ENCODE measurements at places on chromosomes 5 and 9.

GRCh38 chr9:90979138-90979551 lies 177.5 kb downstream of the SYK start:
- no peak for DNase-seq

- no peak for DNase-seq
Observed at GRCh38 chr9:109329638-109330258, 8.9 kb upstream of the EPB41L4B start.

DNA sequence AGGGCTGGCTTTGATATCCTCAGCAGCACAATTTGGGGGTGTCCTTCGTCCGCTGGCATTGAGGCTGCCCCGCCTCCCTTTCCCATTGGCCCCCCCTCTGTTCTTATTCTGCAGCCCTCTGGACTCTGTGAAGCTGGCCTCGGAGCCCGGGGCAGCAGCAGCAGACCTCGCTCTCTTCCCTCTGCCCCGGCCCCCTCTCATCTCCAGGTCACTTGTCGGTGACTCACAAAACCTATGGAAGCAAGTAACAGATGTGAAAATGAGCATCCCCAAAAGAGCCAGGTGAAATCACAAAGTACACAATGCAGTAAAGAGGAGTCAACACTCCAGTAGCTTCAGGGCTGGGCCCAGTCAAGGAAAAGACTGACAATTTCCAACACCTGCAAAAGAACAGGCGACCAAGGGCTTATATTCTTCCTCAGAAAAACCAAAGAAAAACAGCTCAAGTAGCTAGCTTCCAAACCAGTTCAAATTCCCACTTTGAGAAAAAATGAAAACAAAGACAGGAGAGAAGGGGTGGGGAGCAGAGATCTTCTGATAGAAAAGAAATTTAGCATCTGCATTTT lies 97.5 kb downstream of the ZNF608 start:
- DNase-seq, result no peak

DNA sequence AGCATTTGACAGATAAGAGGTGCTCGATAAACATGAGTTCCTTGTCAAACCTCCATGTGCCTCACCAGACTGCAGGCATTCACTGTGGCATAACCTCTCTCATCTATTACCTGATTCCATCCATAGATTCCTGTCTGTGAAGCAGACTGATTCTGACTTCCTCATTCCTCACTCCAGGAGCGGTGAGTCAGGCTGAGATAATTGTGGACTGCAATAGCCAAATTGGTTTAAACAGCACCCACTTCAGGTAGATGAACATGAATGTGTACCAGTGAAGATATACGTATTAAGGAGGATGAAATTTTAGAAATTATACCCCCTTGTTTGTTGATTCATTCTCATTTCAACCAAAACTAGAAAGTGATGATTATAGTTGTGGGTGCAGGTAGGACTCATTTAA lies 391.2 kb downstream of the HINT1 start:
- DNase-seq, result peak; percentile 4

GRCh38 chr9:85723215-85723614 lies 18.5 kb downstream of the AGTPBP1 start:
- no peak for DNase-seq

DNA sequence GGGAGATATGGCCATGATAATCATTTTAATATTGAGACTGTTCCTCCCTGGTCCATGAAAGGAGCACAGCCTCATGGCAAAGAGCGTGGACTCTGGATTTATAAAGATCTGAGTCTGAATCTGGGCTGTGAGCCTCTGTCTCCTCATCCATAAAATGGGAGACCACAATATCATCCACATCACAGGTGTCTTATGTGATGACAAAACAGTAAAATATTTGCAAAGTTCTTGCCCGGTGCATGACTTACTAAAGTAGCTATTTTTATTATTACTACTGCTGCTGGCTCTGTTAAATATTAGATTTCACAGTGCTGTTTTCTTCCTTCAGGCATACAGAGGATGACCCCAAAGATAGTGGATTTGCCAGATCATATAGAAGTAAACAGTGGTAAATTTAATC lies 74.1 kb downstream of the TEK start:
- no peak for DNase-seq

GRCh38 chr5:80082731-80083100 lies 47.6 kb downstream of the THBS4 start:
- peak; percentile 75 for DNase-seq

- DNase-seq, result no peak
Observed at GRCh38 chr5:139768807-139769465, 26.7 kb upstream of the PSD2 start.

DNA sequence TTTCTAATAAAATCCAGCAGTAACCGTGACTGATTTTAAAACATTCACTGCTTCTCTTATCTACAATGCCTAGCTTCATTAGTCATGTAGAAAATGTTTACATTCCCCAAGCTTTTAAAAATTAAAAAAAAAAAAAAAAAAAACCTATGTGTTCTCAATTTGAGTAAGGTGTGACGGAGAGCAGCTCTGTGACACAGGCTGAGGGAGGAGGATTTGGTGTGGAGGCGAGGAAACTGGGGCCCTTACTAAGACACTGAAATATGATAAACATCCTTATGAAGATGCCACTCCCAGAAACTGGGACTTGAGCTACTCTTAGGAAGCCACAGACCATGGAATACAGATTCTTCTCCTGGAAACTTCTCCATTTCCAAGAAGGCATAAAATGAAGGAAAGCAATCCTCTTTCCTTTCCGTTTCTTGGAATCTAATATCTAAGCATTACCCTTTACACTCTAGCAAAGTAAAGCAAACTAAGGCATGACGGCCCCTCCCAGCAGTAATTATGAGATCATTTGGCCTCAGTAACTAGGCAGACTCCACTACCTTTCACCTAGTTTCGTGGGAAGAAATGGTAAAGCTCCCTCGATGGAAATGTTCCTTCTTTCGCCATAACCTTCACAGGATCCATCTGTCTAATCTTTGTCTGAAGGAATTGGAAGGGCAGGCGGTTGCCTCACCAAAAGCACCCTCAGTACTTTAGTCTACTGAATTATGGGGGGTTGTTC lies 23.5 kb downstream of the GRAMD2B start:
- DNase-seq, result peak; percentile 63

DNA sequence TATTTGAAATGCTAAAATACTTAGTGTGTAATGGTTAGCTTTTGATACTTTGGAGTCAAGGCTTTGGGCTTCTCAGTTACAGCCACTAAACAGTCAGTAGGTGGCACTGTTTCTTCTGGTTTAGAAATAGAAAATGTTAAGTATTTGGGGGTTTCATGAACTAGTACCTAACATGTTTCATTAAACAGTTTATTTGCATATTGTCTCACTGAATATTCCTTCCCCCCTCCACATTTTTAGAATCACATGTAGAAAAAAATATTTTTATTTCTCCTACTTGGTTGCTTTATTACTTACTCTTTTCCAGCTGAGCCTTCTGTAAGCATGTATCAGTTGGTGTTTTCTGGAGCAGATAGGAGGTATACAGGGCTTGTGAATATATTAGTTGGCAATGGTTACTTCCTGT lies 48.0 kb downstream of the IPO11 start:
- peak; percentile 70 for DNase-seq

- DNase-seq, result no peak
Observed at GRCh38 chr5:124737651-124738050, 8.8 kb downstream of the ZNF608 start.

GRCh38 chr5:141326088-141326854 lies 4.0 kb upstream of the PCDHGA1 start:
- DNase-seq, result peak; percentile 71

- no peak for DNase-seq
Observed at GRCh38 chr9:103242486-103242885, 247.4 kb downstream of the CYLC2 start.

DNA sequence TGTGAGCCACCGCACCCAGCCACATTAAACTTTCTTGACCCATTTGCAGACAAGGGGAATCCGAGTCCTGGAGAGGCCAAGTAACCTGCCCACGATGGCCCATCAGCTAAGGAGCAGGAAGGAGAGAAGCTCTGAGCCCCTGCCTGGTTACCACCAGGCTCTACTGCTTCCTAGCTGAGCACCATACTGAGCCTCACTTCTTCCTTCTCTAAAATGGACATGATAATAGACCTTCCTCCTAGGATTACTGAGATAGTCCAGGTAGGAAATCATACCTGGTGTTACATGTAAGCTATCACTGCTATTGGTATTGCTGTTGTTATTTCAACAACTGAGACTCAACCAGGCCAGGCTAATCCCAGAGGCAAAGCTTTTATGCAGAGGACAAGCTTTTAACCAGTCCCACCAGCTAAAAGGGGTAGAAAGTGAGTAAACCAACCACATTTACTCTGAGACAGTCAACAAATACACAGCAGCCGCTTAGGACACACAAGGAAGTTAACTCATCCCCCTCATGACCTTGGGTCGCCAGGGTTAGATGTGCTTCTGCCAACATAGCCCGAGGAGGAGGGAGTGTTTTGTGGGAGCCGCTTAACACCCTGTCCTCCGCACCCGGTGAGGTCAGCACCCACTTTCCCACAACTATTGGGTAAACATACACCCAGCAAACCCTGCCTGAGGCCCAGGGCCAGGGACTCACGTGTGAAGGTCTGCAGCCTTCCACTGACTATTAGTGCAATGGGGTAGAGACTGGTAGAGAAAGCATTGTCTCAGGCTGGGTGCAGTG lies 20.6 kb upstream of the PTGES start:
- peak; percentile 97 for DNase-seq

DNA sequence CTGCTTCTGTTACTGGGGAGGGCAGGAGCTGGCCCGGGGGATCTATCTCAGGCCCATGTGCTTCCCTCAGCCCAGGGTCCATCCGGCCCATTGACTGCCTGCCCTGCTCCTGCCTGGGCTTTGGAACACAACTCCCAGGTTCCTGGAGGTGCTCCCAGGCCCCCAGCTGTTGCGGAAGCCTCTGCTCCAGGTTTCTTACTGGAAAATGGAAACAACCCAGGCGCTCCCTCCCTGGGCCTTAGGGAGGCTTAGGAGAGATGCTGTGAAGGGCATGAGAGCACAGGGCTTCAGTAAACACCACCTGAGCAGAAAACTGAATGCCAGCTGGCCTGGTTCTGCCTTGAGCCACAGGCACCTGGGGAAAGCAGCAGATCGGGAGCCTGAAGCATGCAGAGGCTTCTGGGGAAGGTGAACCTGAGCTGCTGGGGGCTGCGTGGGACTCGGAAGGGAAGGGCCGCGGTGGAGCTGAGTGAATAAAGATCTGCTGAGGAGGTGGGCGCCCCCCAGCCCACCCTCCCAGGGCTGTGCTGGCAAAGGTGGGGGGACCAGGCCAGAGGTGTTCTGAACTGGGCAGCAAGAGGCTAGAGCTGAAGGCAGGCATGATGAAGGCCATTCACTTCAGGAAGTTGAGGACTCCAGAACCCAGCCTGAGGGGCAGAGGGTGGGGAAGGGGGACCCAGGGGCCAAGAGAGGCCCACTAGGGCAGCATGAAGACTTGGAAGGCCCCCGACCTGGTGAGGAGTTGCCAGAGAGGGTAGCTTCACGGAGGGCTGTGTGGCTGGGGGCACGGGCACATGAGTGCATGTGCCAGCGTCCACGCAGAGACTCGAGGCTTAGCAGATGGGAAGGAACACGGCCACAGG lies 64.8 kb downstream of the SHB start:
- no peak for DNase-seq

DNA sequence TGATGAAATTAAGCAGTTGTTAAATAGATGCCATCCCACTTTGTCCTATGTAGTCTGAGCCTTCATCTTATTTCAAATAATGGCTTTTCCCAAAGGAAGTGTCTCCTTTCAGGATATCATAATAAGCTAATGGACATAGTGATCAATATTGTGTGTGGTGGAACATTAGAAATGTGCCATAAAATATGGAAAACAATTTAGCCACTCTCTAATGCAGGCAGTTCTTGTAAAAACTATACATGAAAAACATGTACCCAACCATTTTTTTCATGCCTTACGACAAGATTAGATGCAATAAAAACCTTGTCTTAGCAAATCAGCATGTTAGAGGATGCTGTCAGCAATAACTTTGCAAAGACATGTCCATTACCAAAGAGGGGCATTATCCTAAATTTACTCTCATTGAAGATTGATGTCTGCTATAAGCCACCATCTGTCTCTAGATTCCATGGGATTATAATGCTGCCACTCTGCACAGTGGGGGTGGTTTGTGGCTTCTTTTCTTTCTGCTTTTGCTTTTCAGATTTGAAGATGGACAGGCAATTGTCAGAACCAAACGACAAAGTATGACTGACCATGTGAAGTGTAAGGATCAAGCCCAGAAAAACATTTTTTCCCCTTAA lies 724.0 kb upstream of the ZNF608 start:
- DNase-seq, result no peak

DNA sequence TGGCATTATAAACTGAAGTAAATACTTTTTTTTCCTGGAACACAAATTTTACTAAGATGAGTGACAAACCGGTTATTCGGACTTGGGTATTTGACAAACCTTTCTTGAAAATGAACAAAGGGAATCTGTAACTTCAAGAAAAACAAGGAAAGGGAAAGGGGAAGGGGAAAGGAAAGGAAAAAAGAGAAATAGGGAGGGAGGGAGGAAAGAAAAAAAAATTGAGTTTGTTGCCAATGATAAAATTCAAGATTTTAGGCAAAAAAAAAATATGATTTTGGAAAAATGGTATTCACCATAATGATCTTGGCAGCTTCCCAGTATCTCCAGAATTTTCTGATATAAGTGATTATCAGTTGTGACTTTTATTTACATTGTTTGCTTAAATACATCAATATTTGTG lies 1.6 kb upstream of the TTC33 start:
- no peak for DNase-seq

DNA sequence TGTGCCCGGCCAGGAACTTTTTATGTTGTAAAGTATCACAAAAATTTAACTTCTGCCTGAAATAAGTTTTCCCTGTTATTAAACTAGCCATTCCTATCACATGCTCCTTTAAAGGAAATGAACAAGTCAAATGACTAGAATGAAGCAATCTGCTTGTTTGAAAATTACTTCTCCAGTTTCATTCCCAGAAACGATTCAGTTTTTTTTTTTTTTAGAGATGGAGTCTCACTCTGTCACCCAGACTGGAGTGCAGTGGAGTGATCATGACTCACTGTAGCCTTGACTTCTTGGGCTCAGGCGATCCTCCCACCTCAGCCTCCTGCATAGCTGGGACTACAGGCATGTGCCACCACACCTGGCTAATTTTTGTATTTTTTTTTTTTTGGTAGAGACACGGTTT lies 13.3 kb upstream of the GNG10 start:
- peak; percentile 63 for DNase-seq

GRCh38 chr5:167029488-167029887 lies 1262.0 kb upstream of the WWC1 start:
- peak; percentile 21 for DNase-seq

- DNase-seq, result peak; percentile 32
Observed at GRCh38 chr5:149526845-149527590, 24.2 kb downstream of the CSNK1A1 start.

DNA sequence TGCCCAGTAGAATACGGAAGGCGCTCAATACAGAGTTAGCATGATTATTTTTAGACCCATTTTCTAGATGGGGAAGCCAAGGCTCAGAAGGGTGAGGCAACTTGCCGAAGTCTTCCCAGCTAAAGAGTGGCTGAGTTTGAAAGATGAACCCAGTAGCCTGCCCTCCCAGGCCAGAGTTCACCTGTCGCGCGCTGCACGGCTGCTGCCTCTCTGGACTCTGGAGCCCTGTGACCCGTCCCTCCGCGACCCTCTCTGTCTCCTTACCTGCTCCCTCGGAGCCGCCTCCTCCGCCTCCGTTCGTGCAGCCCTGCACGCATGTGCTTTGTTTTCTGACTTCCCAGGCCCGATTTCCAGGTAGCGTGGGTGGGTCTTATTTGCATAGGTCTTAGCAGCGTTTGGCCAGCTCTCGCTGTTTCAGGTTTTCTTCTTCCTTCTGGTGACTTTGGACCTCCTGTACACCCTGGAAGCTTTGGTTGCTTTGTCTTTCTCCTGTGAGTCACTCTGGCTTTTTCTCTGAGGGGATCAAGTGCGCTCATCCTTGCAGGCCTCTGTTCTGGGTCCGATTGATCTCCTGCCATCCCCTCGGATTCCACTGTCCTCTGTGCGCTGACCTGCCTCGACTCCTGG lies at the start of gene RNF183:
RNF183 (minus strand) TSS at position 585 of the 627 bp plus-strand sequence. CDS start 5,192 bp downstream, outside the sequence.
- no peak for DNase-seq

GRCh38 chr5:149166128-149166527 lies 24.8 kb downstream of the ABLIM3 start:
- DNase-seq, result peak; percentile 92
